ENCODE measurements at places on chromosomes 6 and 20.

- DNase-seq, result no peak
Measured at GRCh38 chr20:3515379-3516170, 44.8 kb downstream of the ATRN start.

- DNase-seq, result no peak
Measured at GRCh38 chr6:44614396-44614795, 226.9 kb downstream of the CDC5L start.

DNA sequence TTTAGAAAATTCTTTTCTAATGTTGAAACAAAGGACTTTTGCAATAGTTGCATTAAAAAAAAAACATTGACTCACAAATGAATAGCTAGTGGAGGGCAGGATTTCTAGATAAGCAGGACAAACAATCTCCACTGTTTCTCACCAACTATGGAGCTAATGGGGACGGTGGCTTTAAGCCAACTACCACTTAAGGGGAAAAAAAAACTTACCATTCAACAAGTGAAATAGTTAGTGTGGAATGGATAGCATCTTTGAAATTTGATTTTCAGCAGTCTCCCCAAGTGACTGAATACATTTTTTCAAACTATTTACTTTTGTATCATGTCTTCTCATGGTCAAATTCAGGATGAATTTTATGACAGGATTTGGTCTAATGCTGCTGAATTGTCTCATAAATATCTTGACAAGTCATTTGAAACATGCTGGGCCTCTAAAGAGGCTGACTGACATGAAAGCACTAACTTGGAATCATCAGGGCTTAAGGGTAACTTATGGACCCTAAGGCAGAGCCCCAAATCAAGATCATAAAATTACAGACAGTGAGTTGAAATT lies 100.5 kb downstream of the EYA4 start:
- DNase-seq, result no peak

GRCh38 chr6:34230653-34231371 lies 5.9 kb upstream of the HMGA1 start:
- no peak for DNase-seq

DNA sequence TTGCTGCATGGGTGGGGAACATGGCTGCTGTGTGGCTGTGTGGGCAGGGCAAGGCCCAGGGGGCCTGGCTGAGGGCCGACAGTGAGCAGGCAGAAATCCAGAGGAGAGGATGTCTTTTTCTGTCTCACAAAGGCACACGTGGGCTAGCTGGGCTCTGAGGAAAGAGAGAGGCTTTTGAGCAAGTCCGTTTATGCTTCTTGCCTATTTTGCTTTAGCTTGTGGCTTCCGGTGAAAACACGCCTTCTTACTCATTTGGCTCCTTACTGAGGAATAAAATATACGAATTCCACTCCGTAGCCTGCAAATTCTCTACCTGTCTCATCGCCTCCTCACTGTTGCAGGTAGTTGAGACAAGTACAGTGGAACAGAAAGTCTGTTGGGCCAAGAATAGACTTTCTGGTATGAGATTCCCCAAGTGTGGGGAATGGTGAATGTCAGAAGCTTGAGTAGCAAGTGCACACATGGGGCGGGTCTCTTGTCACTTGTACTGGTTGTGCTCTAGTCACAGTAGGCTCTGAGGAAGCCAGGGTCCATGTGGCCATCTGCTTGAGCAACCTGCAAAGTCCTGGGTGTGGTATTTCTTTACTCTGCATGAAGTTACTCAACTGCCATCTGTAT lies 28.4 kb downstream of the WRNIP1 start:
- no peak for DNase-seq

- peak; percentile 19 for DNase-seq
Measured at GRCh38 chr6:123962508-123962907, 158.8 kb downstream of the NKAIN2 start.

GRCh38 chr20:35404614-35405259 lies 7.0 kb downstream of the UQCC1 start:
- no peak for DNase-seq

DNA sequence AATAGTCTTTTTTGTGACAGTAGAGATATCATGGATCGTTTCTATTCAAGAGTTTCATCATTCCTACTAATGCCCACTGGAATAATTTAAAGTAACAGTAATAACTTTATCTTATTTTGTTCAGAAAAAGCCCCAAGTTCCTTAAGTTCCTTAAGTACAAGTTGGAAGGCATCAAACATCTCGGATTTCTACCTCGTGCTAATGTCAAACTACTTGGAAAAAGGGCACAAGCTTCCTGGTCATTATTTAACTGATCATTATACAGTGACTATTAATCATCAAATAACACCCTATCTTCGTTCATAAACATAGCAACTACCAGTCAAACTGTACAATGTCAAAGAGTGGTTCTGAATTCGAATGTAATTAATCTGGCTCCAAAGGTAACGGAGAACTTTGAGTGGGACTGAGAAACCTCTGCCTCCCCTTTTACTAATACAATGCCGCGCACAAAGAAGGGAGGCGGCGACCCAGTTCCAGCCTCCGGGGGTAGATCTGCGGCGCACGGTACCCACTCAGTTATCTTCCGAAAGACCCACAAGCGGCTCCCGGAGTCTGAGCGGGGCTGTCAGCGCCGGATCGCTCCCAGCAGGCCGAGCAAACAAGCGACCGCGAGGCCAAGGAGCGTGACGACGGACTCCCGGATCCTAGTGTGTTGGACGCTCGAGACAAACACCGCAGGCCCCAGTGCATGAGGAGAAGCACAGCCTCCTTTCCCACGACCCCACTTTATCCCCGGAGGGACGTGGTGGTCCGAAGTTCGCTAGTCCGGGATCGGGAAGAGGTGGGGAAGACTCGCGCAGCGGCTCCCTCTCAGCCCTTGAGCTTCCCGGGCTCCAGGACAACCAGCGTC lies 716 bp downstream of the SHPRH start:
- DNase-seq, result peak; percentile 27

GRCh38 chr6:6942831-6943230 lies 164.9 kb upstream of the RREB1 start:
- DNase-seq, result peak; percentile 51

DNA sequence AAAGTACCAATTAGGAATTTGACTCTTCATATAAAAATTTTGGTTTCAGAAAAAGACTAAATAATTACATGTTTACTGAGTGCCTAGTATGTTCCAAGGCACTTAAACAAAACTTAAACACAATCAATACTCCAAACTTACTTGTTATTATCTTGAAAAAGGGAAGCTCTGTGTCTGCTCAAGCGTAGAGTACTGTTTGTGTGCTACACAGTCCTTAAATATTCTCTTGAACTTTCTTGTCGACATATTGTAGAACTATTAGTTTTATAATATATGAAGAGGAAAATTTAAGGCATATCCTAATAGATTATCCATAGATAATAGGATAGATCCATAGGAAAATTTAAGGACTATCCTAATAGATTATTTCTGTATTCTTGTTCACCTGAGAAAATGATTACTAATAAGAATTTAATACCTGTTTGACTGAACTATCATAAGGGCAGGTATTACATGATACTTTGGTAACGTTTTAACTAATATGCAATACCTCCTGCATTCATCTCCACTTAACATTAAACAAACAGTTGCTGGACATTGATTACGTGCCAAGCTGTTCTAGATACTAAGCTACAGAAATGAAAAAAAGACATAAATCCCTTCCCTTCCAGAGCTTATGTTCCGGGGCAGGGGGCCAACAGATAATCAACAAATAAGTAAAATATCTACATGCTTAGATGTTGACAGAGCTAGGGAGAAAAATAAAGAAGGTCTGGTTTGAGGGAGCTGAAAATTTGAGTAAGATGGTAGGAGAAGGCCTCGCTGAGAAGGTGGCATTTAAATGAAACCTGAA lies 115.2 kb upstream of the BCLAF1 start:
- no peak for DNase-seq

DNA sequence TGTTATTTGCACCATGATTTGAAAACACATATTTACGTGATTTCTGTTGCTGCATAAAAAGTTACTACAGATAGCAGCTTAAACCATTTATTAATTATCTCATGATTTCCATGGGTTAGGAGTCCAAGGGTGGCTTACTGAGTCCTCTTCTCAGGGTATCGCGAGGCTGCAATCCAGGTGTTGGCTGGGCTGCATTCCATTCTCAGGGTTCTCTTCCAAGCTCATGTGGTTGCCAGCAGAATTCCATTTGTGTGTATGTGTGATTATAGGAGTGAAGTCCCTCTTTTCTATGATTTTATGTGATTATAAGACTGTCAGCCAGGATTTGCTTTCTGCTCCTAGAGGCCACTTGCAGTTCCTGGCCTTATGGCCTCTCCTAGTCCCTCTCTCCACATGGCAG lies 135.1 kb downstream of the FAM83B start:
- DNase-seq, result no peak

- no peak for DNase-seq
Measured at GRCh38 chr6:5994234-5994998, 12.3 kb downstream of the NRN1 start.

DNA sequence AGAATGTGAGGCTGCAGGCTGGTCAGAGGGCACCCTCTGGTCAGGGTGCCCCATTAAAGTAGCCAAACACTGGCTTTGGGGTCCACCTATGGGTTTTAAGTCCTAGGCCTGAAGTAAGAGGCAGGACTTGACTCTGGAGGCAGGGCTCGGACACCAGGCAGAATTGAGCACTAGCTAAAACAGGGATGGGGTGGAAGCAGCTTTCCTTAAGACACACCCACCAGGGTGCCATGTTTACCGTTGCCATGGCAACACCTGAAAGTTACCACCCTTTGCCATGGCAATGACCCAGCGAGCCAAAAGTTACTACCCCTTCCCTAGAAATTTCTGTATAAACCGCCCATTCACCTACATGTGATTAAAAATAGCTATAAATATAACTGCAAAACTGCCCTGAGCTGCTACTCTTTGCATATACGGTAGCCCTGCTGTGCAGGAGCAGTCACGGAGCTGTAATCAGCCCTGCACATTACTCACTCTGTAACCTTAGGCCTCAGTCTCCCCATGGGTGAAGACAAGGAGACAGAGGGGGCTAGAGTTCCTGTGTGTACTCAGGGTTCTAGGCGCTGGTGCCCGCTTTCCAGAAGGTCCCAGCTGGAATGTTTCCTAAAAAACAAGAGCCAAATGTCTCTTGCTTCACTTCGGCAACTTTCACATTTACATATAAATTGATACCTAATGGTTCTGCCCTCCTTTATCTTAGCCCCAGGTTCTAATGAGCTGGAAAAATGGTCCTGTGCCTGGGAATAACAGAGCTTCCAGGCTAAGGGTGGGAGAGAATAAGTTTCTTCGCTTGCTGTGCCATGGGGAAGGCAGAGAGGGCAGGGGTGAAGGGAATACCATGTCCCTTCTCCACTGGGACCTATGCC lies 27.2 kb upstream of the SRSF6 start:
- no peak for DNase-seq

DNA sequence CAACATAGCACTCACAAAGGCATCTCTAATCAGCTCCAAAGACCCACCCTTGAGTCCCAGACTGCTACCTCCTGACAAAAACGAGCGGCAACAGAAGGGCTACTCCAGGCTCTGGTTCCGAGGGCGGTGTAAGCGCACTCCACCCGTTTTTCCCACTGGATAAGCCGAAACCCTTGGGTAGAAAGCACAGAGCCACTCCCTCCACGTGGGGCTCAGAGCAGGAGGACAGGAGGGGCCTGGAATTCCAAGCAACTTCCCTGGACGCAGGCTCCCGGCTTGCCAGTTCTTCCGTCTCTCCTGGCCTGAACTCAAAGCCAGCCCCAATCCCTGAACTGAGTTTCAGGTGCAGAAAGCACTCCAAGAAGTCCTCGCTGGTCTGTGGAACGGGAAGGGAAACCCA lies 7.4 kb downstream of the GMEB2 start:
- no peak for DNase-seq

DNA sequence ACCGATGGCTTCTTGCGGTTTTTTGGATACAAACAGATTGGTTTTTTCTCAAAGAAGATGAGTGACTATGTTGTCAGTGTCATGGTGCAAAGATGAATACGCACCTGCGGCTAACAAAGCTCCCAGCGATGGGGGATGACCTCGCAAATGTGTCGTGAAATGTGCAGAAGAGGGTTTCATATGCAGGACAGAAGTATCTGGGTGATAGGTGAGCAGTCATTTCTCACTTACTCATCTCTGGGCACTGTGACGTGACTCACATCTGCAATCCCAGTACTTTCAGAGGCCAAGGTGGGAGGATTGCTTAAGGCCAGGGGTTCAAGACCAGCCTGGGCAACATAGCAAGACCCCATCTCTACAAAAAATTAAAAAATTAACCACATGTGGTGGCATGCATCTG lies 216.3 kb downstream of the ERMARD start:
- no peak for DNase-seq

GRCh38 chr6:152669895-152670294 lies 27.8 kb upstream of the MYCT1 start:
- peak; percentile 36 for DNase-seq

All from SW480 (cell line).